ENCODE measurements at places on chromosomes 12 and 14.

DNA sequence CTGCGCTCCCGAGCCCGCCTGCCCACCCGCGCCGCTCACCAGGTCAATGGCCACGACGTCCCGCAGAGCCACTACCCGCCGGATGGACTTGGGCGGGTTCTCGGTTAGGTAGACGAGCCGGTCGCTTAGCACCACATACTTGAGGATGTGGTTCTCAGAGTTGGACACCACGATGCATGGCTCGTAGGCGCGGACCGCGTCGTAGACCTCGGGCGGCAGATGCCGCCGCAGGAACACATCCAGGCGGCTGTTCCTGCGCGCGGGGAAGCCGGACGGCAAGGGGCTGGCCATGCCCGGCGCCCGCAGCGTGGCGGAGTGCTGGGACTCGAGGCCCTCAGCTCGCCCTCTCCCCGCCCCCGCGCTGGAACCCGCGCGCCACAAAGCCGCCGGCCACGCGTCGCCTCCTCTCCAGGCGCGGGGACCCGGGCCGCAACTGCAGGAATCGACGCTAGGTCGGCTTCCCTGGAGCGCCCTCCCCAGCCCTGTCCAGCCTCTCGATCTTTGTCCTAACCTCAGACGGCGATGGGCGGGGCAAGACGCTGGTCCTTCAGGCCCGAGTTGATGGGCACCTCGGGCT, at the start of gene C12orf56:
TSS of gene C12orf56 (minus strand) at position 484 of the 577 bp plus-strand sequence. CDS start at position 291, 193 bp downstream.
- no peak for DNase-seq

- DNase-seq, result no peak
Measured at GRCh38 chr12:124764451-124764850, 99.2 kb downstream of the SCARB1 start.

GRCh38 chr12:30614031-30614430, 81.6 kb downstream of the IPO8 start:
- no peak for DNase-seq

GRCh38 chr12:62907078-62907477, 27.9 kb downstream of the PPM1H start:
- DNase-seq, result no peak

- no peak for DNase-seq
Measured at GRCh38 chr12:14907953-14908352, 22.3 kb upstream of the MGP start.

GRCh38 chr12:50772877-50773276, 9.0 kb downstream of the ATF1 start:
- no peak for DNase-seq

DNA sequence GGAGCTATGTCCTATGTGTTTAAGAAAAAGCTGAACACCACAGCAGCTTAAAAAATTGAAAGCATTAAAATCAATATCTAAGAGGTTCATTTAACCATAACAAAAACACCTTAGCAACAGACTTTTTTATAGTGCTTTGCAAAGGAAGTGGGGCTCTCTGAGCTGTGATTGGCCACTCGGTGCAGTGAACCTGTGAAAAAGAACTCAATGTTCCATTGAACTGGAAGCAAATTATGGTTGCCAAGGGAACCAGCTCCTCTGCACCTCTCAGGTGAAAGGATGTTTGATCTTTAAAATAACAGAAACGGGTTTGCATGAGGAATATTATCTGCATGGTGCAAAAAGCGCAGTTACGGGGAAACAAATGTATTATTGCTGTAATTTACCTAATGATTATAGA, 149.4 kb downstream of the SNAPC1 start:
- no peak for DNase-seq

DNA sequence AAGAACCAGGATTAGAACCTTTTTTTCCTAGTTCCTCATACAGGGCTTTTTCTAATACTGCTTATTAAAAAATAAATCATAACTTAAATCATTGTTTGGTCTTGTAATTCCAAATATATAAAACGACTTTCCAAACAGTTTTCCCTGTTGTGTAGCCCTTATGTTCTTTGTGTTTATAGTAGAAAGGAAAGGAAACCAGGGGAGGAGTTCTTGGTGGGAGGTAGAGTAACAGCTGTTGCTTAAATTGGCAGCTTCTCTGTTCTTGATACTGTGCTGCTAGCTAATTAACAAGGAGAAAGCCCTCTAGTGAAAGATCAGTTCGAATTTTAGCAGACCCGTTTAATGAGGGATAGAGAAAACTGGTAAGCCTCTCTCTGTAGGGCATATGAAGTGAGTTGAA, 15.0 kb downstream of the SRP54 start:
- DNase-seq, result no peak

DNA sequence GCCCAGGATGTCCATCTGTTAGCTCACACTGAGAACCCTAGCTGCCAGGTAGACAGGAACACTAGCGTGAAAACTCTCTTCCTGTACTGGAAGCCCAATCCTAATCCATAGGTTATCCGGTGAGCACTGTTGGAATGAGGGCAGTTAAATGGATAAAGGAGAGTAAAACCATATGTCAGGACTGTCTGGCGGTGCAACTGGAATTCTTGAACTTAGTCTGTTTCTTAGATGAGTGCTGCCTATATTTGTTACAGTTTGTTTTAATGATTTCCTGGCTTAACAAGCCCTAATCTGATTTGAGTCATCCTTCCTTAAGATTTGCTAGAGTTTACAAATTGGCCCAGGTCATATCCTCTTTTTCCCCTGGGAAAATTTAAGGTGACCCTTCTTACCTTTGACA, 104.7 kb downstream of the ANO4 start:
- no peak for DNase-seq

- DNase-seq, result no peak
Measured at GRCh38 chr12:91189516-91189915, 6.9 kb upstream of the DCN start.

DNA sequence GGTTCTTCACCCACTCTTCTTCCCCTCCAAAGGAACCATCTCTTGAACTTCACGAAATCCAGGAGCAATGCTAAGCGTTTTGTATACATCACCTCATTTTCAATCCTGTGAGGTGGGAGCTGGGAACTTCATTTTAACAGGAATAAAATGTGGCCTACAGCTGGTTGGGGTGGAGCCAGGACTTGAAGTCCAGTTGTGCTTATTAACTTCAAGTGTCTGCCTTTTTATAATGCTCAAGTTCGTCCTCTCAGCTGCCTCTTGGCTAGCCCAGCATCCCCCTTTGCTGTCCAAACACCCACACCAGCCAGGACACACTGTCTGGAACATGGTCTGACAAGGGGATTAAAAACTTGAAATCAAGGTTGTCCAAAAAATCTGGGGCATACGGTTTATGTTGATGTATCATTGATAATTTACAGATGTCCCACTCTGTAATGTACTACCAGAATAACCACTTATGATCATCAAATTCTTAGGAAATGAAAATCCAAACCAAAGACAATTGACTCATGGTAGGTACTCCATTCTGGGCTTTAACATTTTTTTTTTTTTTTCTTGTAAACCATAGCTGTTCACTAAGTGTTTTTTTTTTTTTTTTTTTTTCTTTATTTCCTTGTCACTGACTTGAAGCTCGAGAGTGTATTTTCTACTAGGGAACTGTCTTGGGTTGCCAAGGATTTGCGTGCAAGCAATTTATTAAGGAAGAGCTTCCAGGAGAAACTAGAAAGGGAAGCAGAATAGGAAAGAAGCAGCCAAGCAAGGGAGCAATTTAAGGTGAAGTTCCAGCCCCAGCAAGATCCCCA, 252.3 kb downstream of the EFCAB11 start:
- no peak for DNase-seq

DNA sequence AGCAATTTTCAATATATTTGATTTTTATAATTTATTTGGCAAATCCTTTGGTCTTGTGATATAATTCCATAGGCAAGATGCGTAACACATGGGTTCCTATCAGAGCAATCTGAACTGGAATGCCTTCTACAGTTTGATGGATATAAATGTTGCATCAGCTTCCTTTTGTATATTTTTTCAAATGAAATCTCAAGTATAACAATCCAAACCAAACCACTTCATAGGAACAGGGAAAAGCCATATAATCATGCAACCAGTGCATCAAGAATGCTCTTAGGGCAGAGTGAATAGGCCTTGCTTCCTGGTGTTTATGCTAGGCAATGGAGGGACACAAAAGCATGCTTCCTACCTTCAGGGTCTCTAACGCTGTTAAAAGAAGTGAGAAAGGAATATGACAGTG, 34.5 kb downstream of the EFCAB11 start:
- no peak for DNase-seq

DNA sequence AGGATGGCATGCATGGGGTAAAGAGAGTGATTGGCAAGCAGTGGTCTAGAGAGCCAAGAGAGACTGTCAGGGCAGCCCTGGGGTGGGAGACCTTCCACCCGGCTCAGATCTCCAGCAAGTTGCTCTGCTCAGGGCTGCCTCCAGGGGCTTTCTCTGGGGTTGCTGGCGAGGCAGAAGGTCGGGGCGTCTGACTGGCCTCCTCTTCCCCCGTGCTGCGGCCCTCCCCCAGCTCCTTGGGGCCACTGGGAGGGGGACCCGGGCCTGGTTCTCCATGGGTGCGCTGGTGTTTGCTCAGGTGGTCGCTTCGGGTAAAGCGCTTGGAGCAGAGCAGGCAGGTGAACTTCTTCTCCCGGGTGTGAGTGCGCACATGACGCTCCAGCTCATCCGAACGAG, 6.6 kb upstream of the AAAS start:
- DNase-seq, result no peak

DNA sequence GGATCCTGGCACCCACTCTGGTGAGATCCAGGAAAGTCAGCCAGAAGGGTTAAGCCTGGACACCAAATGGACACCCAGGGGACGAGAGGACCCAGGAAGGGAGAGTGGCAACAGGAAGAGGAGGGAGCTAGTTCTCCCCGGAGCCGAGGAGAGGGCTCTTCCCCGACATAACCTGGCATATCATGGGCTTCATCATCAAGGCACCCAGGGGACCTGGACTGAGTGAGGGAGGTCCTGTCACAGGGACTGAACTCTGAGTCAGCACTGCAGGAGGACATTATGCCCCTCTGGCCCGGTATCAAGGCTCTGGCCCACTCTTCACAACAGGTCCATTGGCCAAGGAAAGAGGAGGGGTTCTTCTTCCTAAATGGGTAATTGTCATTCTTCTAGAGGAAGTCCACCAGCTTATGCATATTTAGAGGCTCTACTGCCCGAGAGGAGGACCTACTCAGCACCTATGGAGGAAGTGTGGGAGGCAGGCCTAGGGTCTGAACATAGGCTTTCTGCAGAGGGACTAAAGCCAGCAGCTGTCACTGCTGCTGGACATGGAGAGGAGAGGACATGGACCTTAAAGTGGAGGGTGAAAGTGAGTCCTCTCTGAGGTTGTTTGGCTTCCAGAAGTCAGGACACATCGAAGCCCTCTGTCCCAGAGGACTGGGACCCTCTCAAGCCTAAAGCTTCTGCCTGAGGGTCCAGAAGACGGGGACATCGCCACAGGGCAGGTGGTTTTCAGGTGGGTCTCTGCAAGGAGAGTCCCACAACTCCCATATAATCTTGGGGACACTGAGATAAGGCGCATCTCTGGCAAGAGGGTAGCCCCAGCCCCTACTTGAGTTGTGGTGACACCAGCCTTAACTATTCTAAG, 18.6 kb downstream of the ISCA2 start:
- no peak for DNase-seq

GRCh38 chr14:90168425-90169105, 87.8 kb upstream of the PSMC1 start:
- no peak for DNase-seq

GRCh38 chr14:38505973-38506249, 250.0 kb upstream of the CLEC14A start:
- no peak for DNase-seq

DNA sequence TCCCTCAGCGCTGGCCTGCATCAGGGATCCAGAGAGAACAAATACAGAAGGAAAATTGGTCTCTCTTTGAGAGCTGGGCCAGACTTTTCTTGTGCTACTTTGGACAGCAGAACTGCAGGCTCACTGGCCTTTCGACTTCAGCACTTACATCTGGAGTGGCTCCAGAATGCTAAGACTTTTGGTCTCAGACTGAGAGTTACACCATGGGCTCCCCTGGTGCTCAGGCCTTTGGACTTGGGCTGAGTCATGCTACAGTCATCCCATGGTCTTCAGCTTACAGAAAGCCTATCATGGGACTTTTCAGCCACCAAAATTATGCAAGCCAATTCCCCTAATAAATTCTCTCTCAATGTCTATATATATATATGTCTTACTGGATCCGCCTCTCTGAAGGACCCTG, 9.0 kb upstream of the CD163 start:
- no peak for DNase-seq

- DNase-seq, result no peak
Measured at GRCh38 chr12:15716581-15716980, 72.6 kb downstream of the EPS8 start.

GRCh38 chr14:95537298-95538089, 2.6 kb downstream of the GLRX5 start:
- no peak for DNase-seq

- DNase-seq, result no peak
Measured at GRCh38 chr14:36227802-36228201, 51.3 kb upstream of the PTCSC3 start.

- DNase-seq, result no peak
Measured at GRCh38 chr12:118102070-118102469, 1.7 kb downstream of the VSIG10 start.

DNA sequence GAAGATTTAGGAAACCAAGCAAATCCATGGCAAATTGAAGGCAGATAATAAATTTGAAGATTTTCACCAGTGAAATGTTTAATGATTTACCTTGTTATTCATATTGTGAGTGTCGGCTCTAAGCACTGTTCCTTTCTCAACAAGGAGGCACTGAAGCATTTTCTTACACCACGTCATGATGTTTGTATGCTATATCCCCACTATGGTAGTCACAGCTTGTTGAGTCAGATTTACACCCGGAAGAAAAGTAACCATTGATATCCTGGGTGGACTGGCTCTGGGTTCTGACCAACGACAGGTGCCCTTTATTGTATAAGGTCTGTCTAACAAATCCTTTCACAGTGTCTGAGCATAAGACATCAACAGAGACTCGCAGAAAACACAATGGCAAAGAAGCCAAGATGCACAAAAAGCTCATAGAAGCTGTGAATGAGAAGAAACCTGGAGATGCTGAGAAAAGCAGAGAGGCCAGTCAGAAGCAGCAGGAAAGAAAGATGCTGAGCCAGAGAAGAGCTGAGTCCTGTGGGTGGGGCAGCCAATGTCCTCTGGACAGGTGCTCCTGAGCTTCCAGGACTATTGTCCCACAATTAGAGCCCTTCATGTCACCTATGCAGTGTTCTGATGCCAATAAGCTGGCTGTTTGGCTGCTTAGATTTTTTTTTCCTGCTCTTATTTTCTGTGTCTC, 49.7 kb upstream of the ARHGAP5 start:
- DNase-seq, result no peak

DNA sequence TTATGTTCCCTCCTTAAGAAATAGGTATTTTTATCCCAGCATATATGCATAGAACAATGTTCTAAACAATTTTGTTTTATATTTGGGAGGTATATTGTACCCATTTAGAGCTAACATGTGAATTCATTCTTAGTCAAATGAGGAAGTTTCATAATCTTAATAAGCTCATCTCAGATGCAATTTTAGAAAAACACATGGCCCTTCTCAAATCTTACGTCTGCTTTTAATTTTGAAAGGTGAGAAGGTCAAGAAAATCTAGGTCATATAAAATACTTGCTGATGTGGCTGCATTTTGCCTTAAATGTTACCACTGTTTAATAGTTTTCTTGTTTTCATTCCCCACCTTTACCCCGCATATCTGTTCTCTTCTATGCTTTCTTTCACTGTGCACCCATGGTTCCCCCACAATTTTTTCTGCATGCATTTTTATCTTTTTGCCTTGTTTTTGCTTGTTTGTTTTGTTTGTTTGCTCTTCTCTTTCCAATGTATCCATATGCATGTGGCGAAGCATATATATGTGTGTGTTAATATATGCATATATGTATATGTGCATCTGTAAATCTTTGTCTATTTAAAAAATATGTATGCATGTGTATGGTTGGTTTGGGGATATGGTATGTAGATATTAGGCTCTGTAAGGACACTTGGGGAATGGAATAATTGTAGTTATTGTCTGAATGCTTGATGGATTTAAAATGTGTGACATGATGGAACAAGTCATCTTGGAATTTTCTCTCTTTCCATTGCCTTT, 317.1 kb downstream of the BCAT1 start:
- no peak for DNase-seq
